NCI-H460 (cell line): ENCODE measurements at places on chromosomes 6 and 20.

DNA sequence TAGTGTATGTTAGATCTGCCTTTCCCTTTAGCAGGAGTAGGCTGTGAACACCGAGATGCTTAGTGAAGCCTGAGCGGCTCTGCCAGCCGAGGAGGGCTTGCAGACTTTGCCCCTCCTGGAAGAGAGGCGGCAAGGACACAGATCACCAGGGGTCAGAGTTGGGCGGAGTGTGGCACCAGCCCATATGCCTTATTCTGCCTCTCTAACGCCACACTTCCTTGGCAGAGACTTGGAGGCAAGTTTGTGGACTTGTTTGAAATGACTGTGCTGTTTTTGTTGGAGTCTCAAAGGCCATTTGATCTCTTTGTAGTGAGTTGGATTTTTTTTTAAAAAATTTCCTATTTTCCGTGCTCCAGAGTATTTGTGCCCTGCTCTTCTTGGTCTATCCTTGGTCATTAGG, 44.5 kb upstream of the CLDN20 start:
- DNase-seq = no peak

DNA sequence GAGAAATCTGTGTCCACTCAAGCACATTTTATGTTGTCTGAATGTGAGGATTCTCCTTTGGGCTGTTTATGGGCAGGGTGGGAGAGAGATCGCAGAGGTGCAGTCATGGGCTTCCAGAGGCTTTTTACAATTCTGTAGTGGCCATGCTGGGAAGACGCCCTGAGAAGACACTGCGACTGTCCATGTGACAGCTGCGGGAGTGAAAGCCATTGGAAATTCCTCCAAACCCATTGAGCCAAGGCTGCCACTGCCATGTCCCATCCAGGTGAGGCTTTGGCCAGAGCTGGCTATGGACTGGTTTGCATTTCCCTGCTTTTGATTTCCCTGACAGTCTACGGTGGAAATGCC, 216.9 kb upstream of the ECI2 start:
- no peak for DNase-seq

DNA sequence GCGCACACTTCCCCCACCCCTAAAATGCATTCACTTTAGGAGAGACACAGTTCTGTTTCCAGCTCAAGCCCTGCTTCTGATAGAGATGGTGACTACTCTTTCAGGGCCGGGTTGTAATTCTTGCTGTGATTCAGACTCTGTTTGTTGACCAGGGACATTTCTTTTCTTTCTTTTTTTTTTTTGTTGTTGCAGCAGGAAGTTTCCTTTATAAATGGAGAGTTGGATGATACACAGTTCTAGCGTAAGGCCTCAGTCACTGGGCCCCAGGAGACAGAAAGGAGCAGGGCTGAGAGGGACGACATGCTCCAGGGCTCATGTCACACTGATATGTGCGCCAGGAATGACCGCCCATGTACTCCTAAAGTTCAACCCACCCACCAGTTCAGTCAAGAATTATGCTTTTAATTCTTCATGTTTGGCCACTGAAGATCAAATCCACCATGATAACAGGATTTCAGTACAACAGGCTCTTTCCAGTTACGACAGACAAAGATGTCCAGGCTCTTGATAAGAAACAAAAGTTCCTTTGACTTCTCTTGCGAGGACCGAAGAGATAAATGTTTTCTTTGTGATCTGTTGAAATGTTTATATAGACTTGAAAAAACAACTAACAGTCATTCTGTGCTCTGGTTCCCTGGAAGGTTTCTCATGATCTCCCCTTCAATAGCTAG, 142.5 kb downstream of the CD164 start:
- no peak for DNase-seq

GRCh38 chr6:56510984-56511531, 131.6 kb downstream of the DST start:
- no peak for DNase-seq

DNA sequence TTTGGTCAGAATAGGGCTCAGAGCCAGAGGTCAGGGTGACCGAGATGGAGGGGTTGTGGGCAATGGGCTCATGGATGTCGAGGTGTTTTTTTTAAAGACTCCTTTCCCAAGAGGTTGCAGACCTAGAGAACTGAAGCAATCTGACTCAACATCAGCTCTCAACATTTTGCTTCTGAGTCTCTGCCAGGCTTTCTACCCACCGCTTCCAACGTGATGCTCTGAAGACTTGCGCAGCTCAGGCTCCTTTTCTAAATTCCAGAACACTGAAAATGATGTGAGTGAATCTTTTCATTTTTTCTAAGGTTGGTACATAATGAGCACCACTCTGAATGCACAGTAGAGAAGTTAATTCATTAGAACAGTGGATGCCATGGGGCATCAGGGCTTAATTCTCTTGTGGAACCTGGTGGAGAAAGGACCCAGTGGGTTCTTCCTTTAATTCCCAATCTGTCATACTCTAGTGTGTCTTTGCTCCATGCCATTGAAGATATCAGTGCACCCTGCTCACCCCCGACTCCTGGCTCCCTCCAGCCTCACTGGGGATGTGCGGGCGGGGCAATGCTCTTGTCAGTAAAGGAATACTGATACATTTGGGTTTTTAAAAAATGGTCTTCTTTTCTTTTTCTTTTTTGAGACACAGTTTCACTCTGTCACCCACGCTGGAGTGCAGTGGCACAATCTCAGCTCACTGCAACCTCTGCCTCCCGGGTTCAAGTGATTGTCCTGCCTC, 17.0 kb upstream of the KIF13A start:
- DNase-seq = no peak

- no peak for DNase-seq
Observed at GRCh38 chr20:46594725-46595124, 44.3 kb upstream of the OCSTAMP start.

DNA sequence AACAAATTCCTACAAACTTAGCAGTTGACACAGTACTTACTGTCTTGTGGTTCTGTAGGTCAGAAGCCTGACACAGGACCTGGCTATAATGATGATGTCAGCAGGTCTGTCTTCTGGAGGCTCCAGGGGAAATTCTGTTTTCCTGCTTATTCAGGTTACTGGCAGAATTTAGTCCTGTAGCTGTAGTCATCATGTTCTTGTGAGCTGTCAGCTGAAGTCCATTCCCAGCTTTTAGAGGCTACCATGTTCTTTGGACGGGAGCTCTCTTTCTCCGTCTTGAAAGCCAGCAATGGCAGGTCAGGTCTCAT, 99.2 kb downstream of the HIVEP1 start:
- DNase-seq = no peak

DNA sequence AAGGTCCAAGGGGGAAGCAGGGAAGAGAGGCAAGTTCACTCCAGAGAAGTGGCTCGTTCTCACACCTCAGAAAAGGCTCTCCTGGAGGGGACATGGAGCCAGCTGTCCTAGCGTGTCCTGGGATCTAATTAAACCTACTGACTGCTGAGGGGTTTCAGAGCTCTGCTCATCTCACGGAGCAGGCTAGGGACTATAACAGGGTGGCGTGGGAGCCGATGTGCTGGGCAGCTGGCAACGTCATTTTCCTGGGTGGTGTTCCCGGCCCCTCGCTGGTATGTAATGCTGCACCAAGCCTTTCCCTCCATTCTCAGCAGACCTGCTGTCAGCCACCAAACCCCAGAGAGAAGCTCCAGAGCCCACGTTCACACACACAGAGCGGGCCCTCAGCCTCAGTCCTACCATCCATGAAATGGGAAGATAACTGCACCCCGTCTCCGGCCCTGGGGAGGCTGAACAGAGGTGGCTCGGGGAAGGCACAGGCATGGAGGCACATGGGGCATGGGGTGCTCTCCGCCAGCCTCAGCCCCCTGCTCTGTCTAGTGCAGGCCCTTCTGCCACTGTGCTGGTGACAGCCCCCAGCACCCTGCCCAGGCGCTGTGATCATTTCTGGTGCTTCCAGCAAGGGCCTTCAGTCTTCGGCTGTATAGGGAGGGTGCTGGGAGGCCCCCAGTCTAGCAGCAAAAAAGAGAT, 1.9 kb downstream of the CST7 start:
- no peak for DNase-seq

DNA sequence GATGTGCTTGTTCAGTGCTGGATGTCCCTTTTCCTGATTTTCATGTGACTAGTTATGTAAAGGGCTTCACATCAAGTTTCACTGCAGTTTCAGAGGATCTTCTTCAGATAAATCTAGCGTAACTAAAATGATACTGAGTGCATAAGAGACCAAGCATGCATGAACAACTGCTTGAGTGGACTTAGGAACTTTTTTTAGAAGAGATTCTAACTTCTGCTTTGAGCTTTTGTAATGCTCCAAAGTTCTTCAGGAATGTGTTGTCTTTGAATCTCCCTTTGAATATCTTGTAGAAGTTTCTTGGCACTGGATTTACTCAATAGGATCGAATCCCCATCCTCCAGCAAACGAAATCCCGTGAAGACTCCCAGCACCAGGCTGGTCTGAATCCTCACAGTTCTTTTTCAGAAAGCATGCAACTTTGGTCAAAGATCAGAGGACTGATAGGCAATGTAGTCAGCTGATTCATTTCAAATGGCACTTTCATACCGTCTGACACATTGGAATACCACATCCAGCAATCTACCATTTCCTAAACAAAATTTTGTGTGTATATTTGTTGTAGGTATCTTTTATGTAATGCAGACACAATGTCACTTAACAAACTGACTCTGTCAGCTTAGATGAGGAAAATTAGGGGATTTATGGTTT, 33.2 kb downstream of the ENPP1 start:
- DNase-seq = no peak

GRCh38 chr6:38118791-38119365, 299.4 kb downstream of the ZFAND3 start:
- no peak for DNase-seq

DNA sequence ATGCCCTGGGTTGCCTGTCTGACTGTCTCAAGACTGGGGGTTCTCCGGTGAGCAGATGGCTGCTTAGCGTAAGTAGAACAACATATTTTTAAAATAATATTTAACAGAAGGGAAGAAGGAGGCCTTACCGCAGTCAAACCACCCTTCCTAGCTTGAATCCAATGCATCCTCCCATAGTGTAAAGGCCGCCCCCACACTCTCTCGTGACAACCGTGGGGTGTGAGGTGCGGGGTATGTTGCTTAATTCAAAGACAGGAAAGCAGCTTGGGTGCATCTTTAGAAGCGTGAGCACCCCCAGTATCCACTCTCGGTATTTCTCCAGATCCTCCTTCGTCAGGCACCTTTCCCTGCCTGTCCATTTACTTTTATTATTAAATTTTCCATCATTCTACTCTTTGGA, 501.2 kb upstream of the CDH4 start:
- DNase-seq = no peak

DNA sequence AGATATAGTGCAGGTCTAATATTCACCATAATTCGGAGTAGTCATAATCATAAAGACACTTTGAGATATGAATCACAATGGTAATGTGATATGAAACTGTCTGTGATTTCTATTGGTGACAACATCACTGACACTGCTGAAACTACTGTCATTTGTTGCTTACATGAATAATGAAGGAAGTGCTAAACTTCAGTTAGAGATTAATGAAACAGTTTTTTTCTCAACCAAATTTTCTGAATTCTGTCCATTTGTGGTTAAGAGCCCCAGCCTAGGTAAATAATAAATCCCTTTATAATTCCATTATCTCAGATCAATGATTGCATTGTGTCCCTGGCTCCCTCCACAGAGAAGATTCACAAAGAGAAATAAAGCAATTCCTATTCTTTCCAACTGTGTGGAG, 122.6 kb downstream of the HIVEP2 start:
- no peak for DNase-seq

DNA sequence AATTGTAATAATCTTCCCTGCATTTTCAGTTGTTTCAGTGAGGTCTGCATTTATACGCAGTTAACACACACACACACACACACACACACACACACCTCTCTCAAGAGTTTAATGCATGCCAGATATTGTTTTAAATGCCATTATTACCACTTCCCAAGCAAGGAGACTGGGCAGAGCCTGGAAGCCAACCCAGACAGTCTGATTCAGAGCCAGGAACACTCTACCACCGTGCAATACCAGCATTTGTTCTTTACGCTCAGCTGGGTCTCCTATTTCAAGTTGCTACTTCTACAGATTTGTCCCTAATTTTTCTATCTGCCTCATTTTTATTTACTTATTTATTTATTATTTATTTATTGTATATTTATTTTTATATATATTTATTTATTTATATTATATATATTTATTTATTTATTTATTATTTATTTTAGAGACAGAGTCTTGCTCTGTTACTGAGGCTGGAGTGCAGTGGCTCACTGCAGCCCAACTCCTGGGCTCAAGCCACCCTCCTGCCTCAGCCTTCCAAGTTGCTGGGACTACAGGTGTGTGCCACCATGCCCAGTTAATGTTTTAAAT, 68.4 kb downstream of the PCSK2 start:
- no peak for DNase-seq

DNA sequence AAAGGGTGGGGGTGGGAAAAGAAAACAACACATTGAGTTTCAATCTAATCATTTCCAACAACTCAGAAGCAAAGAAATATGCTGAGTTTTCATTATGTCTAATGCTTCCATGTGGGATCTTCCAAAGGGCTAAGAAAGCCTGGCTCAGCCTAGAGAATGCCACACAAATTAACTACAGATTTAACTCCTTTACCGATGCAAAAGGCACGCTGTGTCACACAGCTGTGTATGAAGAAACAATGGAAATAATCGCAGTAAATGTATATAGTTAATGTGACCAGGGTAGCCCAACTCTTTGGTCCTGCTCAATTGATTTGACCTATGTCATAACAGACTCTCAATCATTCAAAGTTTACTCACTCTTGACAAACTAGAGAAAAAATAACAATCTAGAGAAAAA, 17.8 kb downstream of the B4GALT5 start:
- DNase-seq = no peak

- peak; percentile 28 for DNase-seq
Observed at GRCh38 chr6:87237804-87238203, 82.4 kb downstream of the ZNF292 start.
